ENCODE measurements at places on chromosomes 6 and 20. TPM values are rescaled to one million over a fixed set of nuclear protein-coding genes. Genes with fewer than 3 reads are reported as not detected.

- DNase-seq: no peak
These were observed 139.4 kb upstream of the ID4 start for GRCh38 chr6:19697744-19698290.

- DNase-seq: no peak
These were observed 34.1 kb upstream of the TMEM14A start for GRCh38 chr6:52636830-52637229.

The CRISP3 gene
- not detected for total RNA-seq

The SLC26A8 gene
- total RNA-seq: 0.52 TPM

DNA sequence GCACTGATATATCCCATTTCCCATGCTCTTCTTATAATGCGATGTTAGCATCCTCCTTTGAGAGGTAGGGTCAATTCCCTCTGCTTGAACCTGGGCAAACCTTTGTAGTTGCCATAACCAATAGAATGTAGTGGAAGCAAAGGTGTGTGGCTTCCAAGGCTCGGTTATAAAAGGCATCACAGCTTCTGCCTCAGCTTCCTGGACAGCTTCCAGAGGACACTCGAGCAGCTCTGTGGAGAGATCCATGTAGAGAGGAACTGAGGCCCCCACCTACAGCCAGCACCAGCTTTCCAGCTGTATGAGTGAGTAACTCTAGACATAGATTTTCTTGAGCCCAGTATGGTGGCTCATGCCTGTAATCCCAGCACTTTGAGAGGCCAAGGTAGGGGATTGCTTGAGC lies 36.7 kb downstream of the FGD2 start:
- DNase-seq: no peak

DNA sequence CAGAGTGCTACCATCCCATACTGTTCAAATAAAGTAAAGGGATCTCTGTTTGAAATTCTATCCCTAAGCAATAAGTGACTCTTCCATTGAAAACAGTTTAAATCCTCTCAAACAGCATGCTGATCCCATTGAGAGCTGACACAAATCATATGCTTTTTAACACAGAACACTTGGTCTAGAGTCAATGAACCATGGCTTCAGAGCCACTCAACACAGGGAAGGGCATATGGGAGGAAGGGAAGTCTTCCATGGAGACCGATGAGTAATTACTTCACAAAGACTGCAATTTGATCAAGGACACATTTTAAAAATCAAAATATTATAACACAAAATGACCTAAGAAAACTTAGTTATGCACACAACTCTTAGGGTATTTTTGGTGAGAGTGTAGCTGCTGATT lies 1073.0 kb upstream of the MAP3K7 start:
- DNase-seq: no peak

Measured in upper lobe of right lung (tissue), 1 donor.